ENCODE measurements at places on chromosomes 7 and 10.
A peak's percentile ranks its signal among the peaks of the same experiment; 100 is the strongest.

DNA sequence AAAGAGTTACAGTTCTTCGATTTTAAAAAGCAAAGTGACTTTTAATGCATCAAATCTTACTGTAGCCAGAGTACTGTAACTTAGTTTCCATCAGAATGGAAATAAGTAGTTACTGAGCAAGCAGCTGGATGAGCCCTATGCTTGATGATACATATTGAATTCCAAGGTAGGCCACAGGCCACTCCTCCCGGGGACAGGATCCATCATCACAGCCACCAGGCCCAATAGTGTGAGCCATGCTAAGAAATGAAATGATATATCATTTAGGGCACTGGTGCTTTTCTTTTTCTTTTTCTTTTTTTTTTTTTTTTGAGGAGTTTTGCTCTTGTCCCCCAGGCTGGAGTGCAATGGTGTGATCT is 42.9 kb upstream of the TOMM7 start:
- peak; percentile 46 for DNase-seq

GRCh38 chr7:84149573-84149972 is 45.0 kb downstream of the SEMA3A start:
- DNase-seq: no peak

- DNase-seq: no peak
These were observed 5.6 kb downstream of the NPVF start for GRCh38 chr7:25222666-25223065.

GRCh38 chr7:141242568-141242967 is 168.7 kb downstream of the TMEM178B start:
- DNase-seq: no peak

- no peak for DNase-seq
These were observed 14.2 kb downstream of the DOCK1 start for GRCh38 chr10:126919426-126919825.

GRCh38 chr7:69166979-69167516 is 431.2 kb upstream of the AUTS2 start:
- no peak for DNase-seq

- peak; percentile 72 for DNase-seq
These were observed 62.1 kb downstream of the SDHAF3 start for GRCh38 chr7:97179454-97180104.

DNA sequence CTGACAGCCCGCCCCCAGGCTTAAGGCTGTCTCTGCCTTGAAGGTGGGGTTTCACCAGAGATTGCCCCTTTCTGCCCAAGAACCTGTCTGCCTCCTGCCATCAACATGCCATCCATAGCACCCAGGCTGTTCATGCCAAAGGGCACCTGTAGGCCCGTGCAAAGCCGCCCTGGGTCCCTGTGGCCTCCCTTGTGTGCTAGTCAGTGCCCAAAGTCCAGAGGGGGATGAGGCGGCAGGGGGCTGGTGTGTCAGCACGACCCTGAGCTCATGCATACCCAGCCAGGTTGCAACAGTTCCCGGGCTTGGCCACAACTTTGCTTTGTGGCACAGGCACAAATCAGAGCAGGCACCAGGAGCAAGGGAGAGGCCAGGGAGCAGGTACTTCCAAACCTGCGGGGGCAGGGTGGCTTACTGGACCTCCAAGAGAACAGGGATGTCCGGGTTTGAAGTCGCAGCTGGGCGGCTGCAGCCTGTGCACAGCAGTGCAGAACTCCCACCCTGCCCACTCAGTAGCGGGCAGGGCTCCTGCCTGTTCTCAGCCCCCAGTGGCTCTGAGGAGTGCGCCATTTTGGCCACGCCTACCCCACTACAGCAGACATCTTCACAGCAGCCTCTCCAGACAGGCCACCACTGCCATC is 671.1 kb upstream of the GRM3 start:
- no peak for DNase-seq

- DNase-seq: no peak
These were observed 28.7 kb downstream of the ZNF777 start for GRCh38 chr7:149432121-149432691.

DNA sequence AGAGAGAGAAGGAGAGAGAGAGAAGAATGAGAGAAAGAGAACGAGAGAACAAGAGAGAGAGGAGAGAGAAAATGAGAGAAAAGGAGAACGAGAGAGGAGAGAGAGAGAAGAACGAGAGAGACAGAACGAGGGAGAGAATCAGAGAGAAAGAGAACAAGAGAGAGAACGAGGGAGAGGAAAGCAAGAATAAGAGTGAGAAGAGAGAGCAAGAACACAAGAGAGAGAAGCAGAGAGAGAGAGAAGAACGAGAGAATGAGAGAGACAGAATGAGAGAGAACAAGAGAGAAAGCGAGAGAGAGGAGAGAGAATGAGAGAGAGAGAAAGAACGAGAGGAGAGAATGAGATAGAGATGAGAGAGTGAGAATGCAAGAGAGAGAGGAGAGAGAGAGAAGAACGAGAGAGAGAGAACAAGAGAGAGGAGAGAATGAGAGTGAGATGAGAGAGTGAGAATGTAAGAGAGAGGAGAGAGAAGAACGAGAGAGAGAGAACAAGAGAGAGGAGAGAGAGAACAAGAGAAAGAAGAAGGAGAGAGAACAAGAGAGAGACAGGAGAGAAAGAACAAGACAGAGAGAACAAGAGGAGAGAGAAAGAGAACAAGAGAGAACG is 68.2 kb downstream of the ASB13 start:
- no peak for DNase-seq

DNA sequence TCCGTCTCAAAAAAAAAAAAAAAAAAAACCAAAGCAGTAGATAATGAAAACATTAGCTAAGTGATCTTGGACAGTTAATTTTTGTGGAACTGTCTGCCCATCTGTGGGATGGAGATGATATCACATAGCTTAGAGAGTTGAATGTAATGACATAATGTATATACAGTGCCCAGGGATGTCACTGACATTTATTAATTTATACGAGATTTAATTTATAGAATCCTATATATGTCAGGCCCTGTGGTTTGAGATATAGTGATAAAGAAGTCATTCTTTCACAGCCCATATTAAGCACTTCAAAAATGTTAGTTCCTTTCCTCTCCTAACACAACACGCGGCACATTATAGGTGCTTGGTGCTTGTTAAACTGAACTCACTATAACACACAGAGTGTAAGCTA is 4.0 kb downstream of the ENO4 start:
- no peak for DNase-seq

- DNase-seq: no peak
These were observed 3.9 kb upstream of the LRRC27 start for GRCh38 chr10:132328106-132328505.

DNA sequence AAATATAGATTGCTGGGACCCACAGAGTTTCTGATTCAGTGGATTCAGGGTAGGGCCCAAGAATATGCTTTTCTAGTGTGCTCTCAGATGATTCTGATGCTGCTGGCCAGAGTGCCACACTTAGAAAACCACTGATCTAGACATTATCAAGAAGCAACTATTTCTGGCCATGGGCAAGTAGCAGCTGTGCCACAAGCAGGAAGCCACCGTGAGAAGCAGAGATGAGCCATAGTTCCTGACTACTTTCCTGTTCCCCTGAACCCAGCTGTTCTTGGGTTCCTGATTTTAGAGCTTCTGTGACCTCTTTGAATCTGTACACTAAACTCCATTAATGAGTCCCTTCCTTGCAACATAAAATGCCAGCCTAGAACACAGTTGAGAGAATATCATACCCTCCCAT is 38.1 kb upstream of the PIK3AP1 start:
- no peak for DNase-seq

- no peak for DNase-seq
These were observed 75.7 kb downstream of the VIPR2 start for GRCh38 chr7:159068893-159069448.

GRCh38 chr7:38512704-38513103 is 118.5 kb downstream of the AMPH start:
- peak; percentile 6 for DNase-seq

GRCh38 chr7:96169439-96169838 is 152.5 kb downstream of the SLC25A13 start:
- peak; percentile 39 for DNase-seq

- peak; percentile 24 for DNase-seq
These were observed 507.2 kb downstream of the TNS3 start for GRCh38 chr7:47074702-47075153.

DNA sequence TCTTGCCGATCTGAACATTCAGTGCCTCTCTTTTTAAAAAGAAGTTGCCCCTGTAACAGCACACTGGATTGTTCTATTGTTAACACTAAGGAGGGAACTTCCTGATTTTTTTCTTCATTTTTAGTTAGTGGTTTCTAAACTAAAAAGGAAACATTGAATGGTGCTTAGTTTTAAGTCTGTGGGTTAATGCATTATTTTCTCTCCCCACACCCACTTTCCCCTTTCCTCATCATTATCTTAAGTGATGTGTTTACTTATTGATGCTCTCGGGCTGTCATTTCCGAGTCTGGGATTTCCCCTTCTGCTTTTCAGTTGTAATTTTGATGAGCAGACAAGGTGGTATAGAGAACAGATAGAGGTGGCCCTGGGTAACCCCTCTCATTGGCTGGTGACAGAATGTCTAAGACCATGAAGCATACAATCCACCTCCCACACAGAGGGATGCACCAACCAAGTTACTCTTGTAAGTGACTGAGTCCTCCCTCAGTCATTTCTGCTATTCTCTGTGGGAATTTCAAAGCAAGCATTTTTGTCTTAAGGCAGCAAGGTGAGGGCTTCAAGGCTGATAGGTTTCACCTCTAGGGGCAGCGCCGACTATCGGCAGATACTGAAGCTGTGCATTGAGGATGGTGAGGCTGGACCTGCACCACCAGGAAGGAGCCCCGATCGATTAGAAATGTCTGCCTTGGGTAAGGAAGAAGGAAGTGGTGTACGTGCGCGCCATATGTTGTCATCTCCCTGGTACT is 49.5 kb downstream of the CHN2 start:
- DNase-seq: no peak

DNA sequence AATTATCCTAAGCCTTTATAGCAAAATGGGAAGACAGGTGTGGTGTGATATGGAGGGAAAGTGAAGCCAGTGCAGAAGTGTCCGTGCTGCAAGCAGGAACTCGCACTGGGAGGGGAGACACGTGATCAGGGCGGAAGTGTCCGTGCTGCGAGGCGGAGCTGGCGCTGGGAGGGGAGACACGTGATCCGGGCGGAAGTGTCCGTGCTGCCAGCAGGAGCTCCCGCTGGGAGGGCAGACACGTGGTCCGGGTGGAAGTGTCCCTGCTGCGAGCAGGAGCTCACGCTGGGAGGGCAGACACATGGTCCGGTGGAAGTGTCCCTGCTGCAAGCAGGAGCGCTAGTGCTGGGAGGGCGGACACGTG is 40.5 kb upstream of the PRKAR1B start:
- no peak for DNase-seq

DNA sequence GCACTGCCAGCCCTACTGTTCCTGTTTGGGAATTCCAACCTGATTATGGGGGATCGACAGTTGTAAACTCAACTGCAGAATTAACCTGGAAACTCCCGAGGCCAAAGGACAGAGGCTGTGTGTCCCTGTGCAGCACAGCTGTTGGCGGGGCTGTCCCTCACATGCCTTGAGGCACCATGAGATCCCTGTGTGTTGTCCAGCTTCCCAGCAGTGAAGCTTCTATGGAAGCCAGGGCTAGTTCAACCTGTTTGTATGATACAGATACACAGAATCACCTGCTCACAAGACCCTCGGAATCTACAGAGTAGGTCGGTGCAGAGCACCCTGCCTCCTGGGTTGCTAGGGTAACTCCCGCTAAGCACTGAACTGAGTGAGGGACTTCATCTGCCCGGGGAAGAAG is 61.0 kb upstream of the EFCAB10 start:
- no peak for DNase-seq

- peak; percentile 13 for DNase-seq
These were observed 16.7 kb downstream of the POR start for GRCh38 chr7:75931680-75932079.
